Left lung (tissue), 14 donors: ENCODE measurements at places on chromosomes 5 and 9. TPM values are rescaled to one million over a fixed set of nuclear protein-coding genes. Genes with fewer than 3 reads are reported as not detected.
A peak's percentile ranks its signal among the peaks of the same experiment; 100 is the strongest.

- no peak for DNase-seq
- H3K27me3 ChIP-seq = no peaks in the 10 kb centered on the region
- no peak overlapping the region for H3K4me3 ChIP-seq
- H3K36me3 ChIP-seq = no peaks in the 10 kb centered on the region
- H3K27ac ChIP-seq = no peak overlapping the region
- no peaks in the 10 kb centered on the region for H3K4me1 ChIP-seq
These were observed 82.2 kb upstream of the CXCL14 start for GRCh38 chr5:135660826-135661575.

GRCh38 chr5:81749561-81750307 lies 1.2 kb downstream of the SSBP2 start:
- no peaks in the 10 kb centered on the region for H3K36me3 ChIP-seq
- peaks cover 27% of the 10 kb centered on the region for H3K4me1 ChIP-seq
- H3K27ac ChIP-seq = peak overlapping the region; percentile 74
- DNase-seq = peak; percentile 52
- H3K4me3 ChIP-seq = peak overlapping the region; percentile 59

DNA sequence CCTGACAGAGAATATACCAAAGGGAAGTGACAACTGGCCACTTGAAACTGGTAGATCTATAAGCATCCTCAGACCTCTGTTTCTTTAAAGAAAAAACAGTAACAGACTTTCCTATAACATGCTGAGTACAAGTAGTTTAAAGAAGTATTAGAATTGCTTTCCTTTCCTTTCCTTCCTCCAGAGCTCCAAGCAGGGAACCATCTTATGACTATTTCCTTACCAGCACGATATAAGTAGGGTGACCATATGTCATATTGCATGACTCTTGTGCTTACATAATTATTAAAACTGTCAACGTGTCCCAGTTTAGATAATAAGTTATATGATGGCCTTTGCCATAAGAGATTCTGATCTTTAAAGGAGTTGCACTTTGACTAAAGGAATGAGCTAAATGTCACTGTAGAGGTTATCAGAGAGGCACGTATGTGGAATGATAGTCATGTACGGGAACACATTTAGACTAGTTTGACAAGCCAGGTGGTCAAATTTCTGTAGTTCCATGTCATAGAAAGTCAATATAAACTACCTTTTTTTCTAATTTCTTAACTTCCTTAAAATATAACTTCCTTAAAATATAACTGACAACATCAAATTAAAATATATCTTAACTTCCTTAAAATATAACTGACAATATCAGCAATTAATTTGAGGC lies 212.7 kb upstream of the CD180 start:
- H3K36me3 ChIP-seq = no peaks in the 10 kb centered on the region
- H3K4me3 ChIP-seq = no peak overlapping the region
- H3K27me3 ChIP-seq = no peaks in the 10 kb centered on the region
- no peak overlapping the region for H3K27ac ChIP-seq
- peaks cover 6% of the 10 kb centered on the region for H3K4me1 ChIP-seq

DNA sequence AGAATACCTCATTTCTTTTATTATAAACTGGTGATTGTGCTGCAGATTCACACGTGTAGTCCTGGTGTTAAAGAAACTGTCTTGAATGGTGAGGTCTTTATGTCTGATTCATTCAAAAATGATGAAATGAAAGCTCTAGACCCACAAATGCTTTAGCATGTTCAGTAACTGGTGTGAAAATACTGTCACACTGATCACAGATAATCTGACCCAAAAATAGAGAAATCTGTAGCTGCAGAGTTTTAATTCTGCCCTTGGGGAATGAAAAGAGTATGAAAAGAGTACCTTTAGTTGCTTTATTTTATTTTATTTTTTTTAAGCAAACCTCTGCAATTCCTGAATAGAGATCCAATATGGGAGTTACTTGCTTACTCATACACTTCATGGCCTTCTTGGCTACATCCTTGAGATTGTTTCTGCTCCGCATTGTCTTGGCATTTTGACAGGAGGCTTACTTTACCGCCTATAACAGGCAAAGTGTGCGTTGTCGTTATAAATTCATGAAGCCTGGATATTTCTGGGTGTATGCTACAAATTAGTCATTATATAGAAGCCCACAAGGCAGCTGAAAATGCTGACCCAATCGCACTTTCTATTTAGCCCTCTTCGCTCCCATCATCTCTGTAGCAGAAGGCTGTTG lies 2.7 kb downstream of the RGMB start:
- H3K4me1 ChIP-seq = peaks cover 56% of the 10 kb centered on the region
- no peaks in the 10 kb centered on the region for H3K36me3 ChIP-seq
- peak overlapping the region; percentile 85 for H3K4me3 ChIP-seq
- DNase-seq = no peak
- no peaks in the 10 kb centered on the region for H3K27me3 ChIP-seq
- no peak overlapping the region for H3K27ac ChIP-seq

FGF18 gene
- 3.1 TPM for total RNA-seq

DNA sequence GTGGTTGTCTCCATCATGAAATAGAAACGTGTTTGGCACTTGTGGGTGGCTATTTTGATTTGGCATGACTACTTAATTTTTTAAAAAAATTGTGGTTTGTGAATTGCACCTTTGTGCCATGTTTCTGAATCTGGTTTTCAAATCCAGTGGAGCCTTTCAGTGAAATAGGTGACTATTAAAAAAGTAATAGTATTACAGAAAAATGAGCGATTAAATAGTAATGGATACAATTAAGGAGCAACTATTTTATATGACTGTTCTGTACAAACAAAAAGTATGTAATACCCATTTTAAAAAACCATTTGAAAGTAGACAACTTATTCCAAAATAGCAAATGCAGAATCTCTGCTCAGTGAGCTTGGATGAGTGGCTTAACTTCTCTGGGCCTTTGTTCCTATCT lies 3.0 kb downstream of the SOWAHA start:
- no peak overlapping the region for H3K4me3 ChIP-seq
- peaks cover 68% of the 10 kb centered on the region for H3K27me3 ChIP-seq
- no peaks in the 10 kb centered on the region for H3K36me3 ChIP-seq
- no peak overlapping the region for H3K27ac ChIP-seq
- DNase-seq = no peak

GRCh38 chr9:123940721-123941523 lies 11.0 kb upstream of the DENND1A start:
- no peak overlapping the region for H3K27ac ChIP-seq
- H3K36me3 ChIP-seq = no peaks in the 10 kb centered on the region
- H3K4me1 ChIP-seq = no peaks in the 10 kb centered on the region
- H3K27me3 ChIP-seq = no peaks in the 10 kb centered on the region

GRCh38 chr5:172229904-172230303 lies 35.9 kb downstream of the EFCAB9 start:
- H3K27ac ChIP-seq = no peak overlapping the region
- no peaks in the 10 kb centered on the region for H3K27me3 ChIP-seq
- no peak overlapping the region for H3K4me3 ChIP-seq

PCDHB2 gene
- total RNA-seq = 3.6 TPM

- no peaks in the 10 kb centered on the region for H3K36me3 ChIP-seq
- H3K4me3 ChIP-seq = no peak overlapping the region
- no peak overlapping the region for H3K27ac ChIP-seq
- no peak for DNase-seq
- H3K27me3 ChIP-seq = no peaks in the 10 kb centered on the region
These were observed 1381.8 kb downstream of the EFNA5 start for GRCh38 chr5:106288979-106289378.

GRCh38 chr5:74578356-74579044 lies 62.0 kb downstream of the ENC1 start:
- no peaks in the 10 kb centered on the region for H3K27me3 ChIP-seq
- H3K4me3 ChIP-seq = no peak overlapping the region
- H3K4me1 ChIP-seq = peaks cover 9% of the 10 kb centered on the region
- H3K36me3 ChIP-seq = no peaks in the 10 kb centered on the region
- no peak for DNase-seq

DNA sequence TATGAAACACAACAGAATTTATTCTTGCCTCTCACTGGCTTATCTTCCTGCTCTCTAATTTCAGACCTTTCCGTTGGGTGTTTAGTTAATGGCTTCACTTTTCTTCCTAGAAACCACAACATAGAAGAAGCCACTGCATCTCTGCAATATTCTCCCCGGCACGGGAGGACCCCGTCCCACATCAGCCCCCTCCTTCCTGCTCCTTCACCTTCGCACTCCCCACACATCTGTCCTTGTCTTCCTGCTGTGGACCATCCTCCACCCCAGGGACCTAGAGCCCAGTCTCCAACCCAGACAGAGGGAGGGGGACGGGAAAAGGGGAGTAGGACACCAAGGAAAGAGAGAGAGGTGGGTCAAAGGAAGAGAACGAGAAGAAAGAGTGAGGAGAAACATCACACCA lies 1.4 kb downstream of the OR2V1 start:
- DNase-seq = no peak
- H3K27ac ChIP-seq = no peak overlapping the region
- no peaks in the 10 kb centered on the region for H3K4me1 ChIP-seq
- H3K36me3 ChIP-seq = no peaks in the 10 kb centered on the region
- no peaks in the 10 kb centered on the region for H3K27me3 ChIP-seq

- H3K27me3 ChIP-seq = no peaks in the 10 kb centered on the region
- no peaks in the 10 kb centered on the region for H3K36me3 ChIP-seq
- H3K4me1 ChIP-seq = no peaks in the 10 kb centered on the region
- DNase-seq = no peak
These were observed 219.9 kb upstream of the NFIL3 start for GRCh38 chr9:91643481-91644077.

DNA sequence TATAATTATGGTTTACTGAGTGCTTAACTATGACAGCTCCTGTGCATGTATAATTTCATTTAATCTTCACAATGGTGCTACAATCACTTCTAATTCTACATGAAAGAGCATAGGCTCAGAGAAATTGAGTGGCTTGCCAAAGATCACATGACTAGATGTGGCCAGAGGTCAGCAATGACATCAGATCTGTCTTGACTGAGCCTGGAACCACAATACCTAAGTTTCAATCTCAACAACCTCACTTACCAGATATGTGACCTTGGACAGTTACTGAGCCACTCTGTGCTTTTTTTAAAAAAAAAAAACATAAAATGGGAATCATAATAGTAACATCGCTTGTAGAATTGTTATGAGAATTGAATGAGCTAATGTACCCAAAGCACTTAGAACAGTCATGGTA lies 130.7 kb downstream of the TRIM32 start:
- H3K4me3 ChIP-seq = no peak overlapping the region
- no peak for DNase-seq
- no peaks in the 10 kb centered on the region for H3K4me1 ChIP-seq
- H3K36me3 ChIP-seq = no peaks in the 10 kb centered on the region

GRCh38 chr5:135456238-135457099 lies 4.3 kb upstream of the TIFAB start:
- peaks cover 41% of the 10 kb centered on the region for H3K4me1 ChIP-seq
- no peaks in the 10 kb centered on the region for H3K36me3 ChIP-seq
- DNase-seq = no peak
- H3K4me3 ChIP-seq = no peak overlapping the region
- no peaks in the 10 kb centered on the region for H3K27me3 ChIP-seq

BARHL1 gene
- not detected for total RNA-seq

LCN9 gene
- not detected for total RNA-seq

FAXDC2 gene
- 41.9 TPM for total RNA-seq

DNA sequence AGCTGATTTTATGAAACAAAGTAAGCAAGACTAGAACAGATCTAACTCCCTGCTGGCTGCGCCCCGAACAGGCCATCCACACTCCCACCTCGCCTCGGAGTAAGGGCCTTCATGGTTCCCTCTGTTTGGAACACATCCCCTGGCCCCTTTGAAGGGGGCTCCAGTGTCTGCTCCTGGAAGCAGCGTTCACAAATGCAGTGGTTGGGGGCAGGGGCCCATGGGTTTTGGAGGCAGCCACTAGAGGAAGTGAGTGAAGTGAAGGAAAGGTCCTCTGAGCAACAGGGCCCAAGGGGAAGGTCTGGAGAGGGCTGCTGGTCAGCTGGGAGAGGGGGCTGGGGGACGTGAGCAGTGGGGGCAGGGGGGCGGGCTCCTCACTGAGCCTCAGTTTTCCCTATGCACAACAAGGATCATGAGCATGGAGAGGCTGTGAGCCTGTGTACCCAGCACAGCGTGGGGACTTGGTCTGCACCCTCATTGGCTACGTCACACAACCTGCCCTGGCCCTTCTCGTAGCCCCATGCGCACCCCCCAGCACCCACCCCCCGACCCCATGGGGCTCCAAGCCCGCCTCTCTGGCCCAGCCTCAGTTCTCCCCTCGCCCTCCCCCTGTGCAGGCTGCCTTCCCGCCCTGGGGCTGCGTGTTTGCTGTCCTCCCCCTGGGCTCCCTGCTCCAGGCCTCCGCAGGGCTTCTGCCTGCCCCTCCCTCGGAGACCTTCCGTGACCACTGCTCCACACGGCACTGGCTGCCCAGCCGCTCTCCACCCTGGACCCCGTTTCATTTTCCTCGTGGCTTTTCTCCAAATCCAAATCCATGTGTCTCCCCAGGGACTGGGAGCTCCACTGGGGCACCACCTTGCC lies 39.5 kb downstream of the RASGEF1C start:
- no peak overlapping the region for H3K4me3 ChIP-seq
- no peaks in the 10 kb centered on the region for H3K36me3 ChIP-seq
- H3K27me3 ChIP-seq = no peaks in the 10 kb centered on the region
- DNase-seq = no peak
- no peak overlapping the region for H3K27ac ChIP-seq
- no peaks in the 10 kb centered on the region for H3K4me1 ChIP-seq

DNA sequence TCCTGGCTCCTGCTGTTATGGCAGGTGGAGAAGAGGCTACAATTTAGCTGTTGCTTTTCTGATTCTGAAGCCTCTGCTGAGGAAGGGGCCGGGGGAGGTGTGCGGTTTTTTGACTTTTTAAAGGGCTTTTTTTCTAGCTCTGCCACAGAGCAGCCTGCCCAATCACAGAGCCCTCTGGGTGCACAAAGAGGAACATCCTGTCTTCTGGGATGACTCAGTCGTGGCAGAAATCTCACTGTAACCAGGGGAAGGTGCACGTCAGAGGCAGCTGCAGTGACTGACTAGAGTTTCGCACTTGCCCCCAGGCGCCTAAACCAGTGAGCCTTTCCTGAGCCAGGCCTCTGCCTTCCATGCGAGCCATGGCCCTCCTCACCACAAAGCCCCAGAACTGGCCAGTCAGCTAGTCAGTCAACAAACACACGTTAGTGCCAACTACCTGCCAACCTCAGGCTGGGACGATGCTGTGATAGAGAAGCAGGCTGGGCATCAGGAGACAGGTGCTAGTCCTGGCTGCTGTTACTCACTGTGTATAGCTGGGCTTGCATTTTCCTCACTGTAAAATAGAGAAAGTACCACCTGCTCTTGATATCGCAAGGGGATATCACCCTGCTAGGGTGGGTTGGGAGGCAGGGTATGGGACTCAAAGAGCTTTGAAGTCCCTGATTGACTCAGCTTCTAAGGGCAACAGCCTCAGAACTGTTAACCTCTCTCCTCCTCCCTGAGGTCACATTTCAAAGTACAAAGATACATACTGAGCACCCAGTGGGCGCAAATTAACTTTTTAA lies 2.2 kb downstream of the AKNA start:
- no peaks in the 10 kb centered on the region for H3K27me3 ChIP-seq
- H3K27ac ChIP-seq = peak overlapping the region; percentile 91
- peak overlapping the region; percentile 65 for H3K4me3 ChIP-seq

DNA sequence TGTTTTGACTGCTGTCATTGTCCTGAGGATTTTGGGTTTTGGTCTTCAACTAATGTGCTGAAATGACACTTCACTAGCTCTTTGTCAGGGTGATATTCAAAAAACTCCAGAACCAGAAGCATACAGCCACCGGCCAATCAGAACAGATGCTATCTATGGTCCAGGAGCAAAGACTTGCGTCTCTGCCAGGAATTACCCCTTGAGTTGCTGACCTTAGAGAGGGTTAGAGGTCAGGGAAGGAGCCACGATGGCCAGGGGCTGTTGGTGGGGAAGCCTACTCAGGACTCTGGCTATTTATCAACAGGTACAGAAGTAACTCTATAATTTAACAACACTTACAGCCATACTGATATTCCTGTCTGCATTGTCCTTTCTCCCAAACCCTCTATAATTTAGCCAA lies 356.8 kb downstream of the EFNA5 start:
- H3K36me3 ChIP-seq = no peaks in the 10 kb centered on the region
- DNase-seq = no peak
- H3K4me1 ChIP-seq = no peaks in the 10 kb centered on the region
